HCT116 (cell line): ENCODE measurements at places on chromosomes 12 and 14.
A peak's percentile ranks its signal among the peaks of the same experiment; 100 is the strongest.

- no peak overlapping the region for H3K27ac ChIP-seq
- no peak overlapping the region for H3K4me3 ChIP-seq
- H3K4me1 ChIP-seq, result no peaks in the 10 kb centered on the region
- no peaks in the 10 kb centered on the region for H3K27me3 ChIP-seq
Measured at GRCh38 chr14:29463727-29464395, 463.8 kb downstream of the PRKD1 start.

DNA sequence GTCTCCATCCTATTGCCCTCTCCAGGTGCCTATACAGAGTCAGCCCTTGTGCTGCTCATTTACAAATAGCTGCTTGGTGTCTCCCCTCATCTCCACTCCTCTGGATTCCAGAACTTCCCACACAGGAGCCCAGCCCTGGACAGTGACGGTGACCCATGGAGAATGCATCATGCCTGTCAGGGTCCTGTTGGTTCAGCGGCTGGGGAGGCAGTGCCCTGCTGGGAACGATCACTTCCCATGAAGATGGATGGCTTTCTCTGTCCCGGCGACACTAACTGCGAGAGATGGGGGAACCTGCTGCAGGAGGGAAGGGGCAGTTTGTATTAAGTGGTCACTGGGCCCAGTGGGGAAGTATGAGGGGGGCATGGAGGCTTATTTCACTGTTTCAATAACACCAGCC, 395.0 kb upstream of the TBX3 start:
- no peaks in the 10 kb centered on the region for H3K36me3 ChIP-seq
- no peaks in the 10 kb centered on the region for H3K27me3 ChIP-seq
- H3K4me3 ChIP-seq, result no peak overlapping the region
- no peaks in the 10 kb centered on the region for H3K4me1 ChIP-seq

DNA sequence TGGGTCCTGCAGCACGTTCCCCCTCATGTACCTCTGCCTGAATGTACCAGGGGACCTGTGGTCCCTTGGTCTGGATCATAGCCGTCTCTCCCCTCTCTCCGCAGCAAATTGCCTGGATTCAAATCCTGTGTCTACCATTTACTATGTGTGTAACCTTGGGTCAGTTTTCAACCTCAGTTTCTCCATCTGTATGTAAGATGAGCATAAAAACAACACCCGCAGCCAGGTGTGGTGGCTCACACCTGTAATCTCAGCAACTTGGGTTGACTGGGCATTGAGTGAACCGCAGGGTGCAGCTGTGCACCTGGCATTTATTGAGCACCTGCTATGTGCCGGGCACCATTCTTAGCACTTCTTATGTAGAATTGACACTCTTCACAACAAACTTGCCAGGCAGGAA, 14.1 kb downstream of the CYP46A1 start:
- H3K27ac ChIP-seq, result no peak overlapping the region
- no peak for DNase-seq
- H3K4me3 ChIP-seq, result no peak overlapping the region

GRCh38 chr14:35678403-35679028, 130.6 kb downstream of the RALGAPA1 start:
- H3K27me3 ChIP-seq, result no peaks in the 10 kb centered on the region
- no peak overlapping the region for H3K27ac ChIP-seq
- no peak for DNase-seq

DNA sequence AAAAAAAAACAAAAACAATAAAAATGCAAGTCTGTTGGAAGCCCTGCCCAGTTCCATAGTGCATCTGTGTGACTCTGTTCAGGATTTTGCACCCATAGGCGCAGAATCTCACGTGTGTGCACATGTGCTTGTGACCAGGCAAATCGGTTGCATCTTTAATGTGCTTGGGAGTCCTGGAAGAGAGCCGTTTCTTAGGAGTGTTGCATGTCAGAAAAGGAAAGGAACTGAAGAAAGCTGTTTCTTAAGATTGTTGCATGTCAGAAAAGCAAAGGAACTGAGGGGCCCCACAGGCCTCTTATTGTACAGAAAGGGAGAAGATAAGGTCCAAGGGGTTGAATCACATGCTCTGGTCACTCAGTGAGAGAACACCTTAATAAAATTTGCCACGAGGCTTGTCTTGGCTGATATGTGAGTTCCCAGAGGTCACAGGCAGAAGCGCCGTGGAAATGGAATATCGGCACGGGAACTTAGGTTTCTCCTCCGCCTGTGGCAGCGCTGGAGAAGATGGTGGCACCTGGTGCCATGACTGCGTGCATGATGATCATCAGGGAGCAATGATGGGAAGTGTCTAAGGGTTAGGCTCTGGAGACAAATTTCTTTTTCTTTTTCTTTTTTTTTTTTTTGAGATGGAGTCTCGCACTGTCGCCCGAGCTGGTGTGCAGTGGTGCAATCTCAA, 90.0 kb downstream of the LRRC74A start:
- H3K36me3 ChIP-seq, result no peaks in the 10 kb centered on the region
- DNase-seq, result no peak
- H3K27me3 ChIP-seq, result no peaks in the 10 kb centered on the region
- H3K4me1 ChIP-seq, result peaks cover 89% of the 10 kb centered on the region
- H3K4me3 ChIP-seq, result no peak overlapping the region

DNA sequence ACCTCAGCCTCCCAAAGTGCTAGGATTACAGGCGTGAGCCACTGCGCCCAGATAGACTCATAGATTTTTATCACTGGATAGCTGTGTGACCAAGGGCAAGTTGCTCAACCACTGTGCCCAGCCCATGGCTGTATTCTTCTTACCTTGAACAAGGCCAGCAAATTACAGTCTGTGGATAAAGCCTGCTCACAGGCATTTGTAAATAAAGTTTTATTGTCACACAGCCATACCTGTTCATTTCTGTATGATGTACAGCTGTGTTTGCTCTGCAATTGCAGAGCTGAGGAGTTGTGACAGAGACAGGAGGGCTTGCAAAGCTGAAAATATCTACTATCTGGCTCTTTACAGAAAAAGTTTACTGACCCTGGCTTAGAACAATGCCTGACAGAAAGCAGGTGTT, 35.2 kb upstream of the LHX5 start:
- peaks cover 48% of the 10 kb centered on the region for H3K27me3 ChIP-seq
- no peaks in the 10 kb centered on the region for H3K36me3 ChIP-seq
- H3K27ac ChIP-seq, result no peak overlapping the region
- no peak overlapping the region for H3K4me3 ChIP-seq
- no peak for DNase-seq

DNA sequence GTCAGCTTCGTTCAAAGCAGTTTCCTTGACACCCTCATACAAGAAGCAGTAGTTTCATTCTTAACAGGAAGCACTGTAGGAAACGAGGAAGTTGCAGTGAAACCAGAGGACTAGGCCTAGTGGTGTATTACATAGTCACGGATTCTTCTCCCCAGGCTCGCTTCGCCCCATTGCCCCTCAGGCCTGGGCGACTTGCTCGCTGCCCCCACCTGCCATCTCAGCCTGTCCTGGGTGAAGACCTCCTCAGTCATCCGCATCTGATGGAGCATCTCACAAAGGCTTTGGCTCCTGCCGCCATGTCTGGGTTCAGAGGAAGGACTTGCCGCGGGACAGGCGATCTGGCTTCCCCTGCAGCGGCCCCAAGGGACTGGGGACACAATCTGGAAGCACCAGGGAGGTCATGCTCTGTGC, 93.5 kb downstream of the LMNTD1 start:
- H3K4me3 ChIP-seq, result no peak overlapping the region
- H3K4me1 ChIP-seq, result peaks cover 29% of the 10 kb centered on the region
- H3K27ac ChIP-seq, result peak overlapping the region; percentile 79; the same call in 1 of the 2 replicates
- no peaks in the 10 kb centered on the region for H3K36me3 ChIP-seq
- no peak for DNase-seq
- H3K27me3 ChIP-seq, result no peaks in the 10 kb centered on the region

GRCh38 chr12:55845361-55845760, 2.6 kb upstream of the MMP19 start:
- no peaks in the 10 kb centered on the region for H3K27me3 ChIP-seq
- H3K4me1 ChIP-seq, result peaks cover 34% of the 10 kb centered on the region
- no peak for DNase-seq
- no peak overlapping the region for H3K4me3 ChIP-seq
- H3K36me3 ChIP-seq, result no peaks in the 10 kb centered on the region
- no peak overlapping the region for H3K27ac ChIP-seq

GRCh38 chr12:52255926-52256583, 18.4 kb upstream of the KRT86 start:
- H3K4me3 ChIP-seq, result no peak overlapping the region
- no peak for DNase-seq
- no peak overlapping the region for H3K27ac ChIP-seq
- peaks cover 30% of the 10 kb centered on the region for H3K4me1 ChIP-seq

- no peaks in the 10 kb centered on the region for H3K4me1 ChIP-seq
- H3K27me3 ChIP-seq, result no peaks in the 10 kb centered on the region
- no peaks in the 10 kb centered on the region for H3K36me3 ChIP-seq
- no peak for DNase-seq
Measured at GRCh38 chr12:7293670-7294069, 10.2 kb upstream of the ACSM4 start.

DNA sequence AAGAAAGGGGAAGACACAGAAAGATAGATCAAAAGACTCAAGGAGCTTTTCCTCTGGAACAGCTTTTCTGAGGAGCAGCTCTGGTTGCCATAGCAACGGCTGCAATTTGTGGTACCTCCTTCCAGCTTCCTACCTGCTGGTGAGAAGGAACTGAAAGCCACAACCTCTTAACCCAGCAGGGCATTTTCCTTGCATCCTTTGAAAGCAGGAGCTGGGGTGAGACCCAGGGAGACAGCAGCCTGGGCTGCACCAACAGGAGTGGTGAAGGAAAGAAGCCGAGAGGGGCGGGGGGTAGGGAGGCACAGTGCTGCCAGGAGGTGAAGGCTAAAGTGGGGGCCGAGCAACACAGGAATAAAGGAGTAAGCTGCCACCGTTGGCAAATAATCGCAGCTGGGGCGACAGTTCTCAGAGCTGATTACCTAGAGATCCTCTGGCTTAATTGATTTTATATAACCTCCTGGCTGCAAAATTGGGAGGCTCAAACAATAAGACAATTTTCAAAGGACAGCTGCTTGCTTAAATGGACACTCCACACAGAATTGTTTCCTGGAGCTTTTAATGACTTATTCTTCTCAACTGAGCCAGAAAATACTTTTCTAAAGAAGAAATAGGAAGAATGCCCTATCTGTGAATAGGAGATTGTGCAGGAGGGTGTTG, 129.4 kb downstream of the RPAP3 start:
- DNase-seq, result no peak
- no peaks in the 10 kb centered on the region for H3K4me1 ChIP-seq
- H3K27ac ChIP-seq, result no peak overlapping the region
- no peak overlapping the region for H3K4me3 ChIP-seq
- H3K36me3 ChIP-seq, result no peaks in the 10 kb centered on the region

GRCh38 chr12:32395026-32395425, 4.3 kb upstream of the FGD4 start:
- no peak overlapping the region for H3K27ac ChIP-seq
- DNase-seq, result no peak
- H3K36me3 ChIP-seq, result no peaks in the 10 kb centered on the region
- peaks cover 6% of the 10 kb centered on the region for H3K4me1 ChIP-seq

GRCh38 chr12:11797317-11797913, 147.9 kb downstream of the ETV6 start:
- peaks cover 42% of the 10 kb centered on the region for H3K4me1 ChIP-seq
- DNase-seq, result no peak
- H3K36me3 ChIP-seq, result no peaks in the 10 kb centered on the region
- H3K27ac ChIP-seq, result no peak overlapping the region
- H3K27me3 ChIP-seq, result no peaks in the 10 kb centered on the region
- H3K4me3 ChIP-seq, result no peak overlapping the region

DNA sequence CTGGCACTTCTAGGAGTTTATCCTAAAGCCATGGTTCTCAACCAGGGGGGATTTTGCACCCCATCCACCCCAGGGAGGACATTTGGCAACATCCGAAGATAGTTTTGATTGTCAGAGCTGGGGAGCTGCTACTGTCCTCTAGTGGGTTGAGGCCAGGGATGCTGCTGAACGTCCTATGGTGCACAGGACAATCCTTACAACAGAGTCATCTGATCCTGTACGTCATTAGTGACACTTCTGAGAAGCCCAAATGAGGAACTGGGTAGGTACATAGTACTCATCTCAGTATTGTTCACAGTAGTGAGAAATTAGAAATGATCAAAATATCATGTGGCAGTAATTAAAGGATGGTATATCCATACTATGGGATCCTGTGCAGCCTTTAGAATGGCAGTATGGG, 185.1 kb downstream of the CHST11 start:
- H3K4me3 ChIP-seq, result no peak overlapping the region
- no peaks in the 10 kb centered on the region for H3K27me3 ChIP-seq
- H3K4me1 ChIP-seq, result peaks cover 4% of the 10 kb centered on the region; the same call in 1 of the 2 replicates
- no peak for DNase-seq
- H3K27ac ChIP-seq, result no peak overlapping the region

DNA sequence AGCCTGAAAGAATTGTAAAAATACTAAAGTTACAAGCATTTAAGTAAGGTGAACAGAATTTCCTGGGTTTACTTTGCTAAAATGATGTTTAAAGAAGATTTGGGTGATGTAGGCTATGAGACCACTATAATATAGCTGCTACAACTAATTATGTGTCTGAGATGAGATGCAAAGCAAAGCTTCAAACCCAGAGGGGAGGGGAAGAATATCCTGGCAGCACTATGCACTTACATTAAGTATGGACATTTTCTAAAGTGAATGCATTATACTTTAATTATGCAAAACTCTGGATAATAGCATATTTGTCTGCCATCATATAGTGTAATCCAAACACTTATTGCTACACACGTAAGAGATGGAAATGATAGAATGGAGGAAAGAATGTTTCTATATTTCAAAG, 1003.7 kb downstream of the GALC start:
- H3K27me3 ChIP-seq, result no peaks in the 10 kb centered on the region
- no peak for DNase-seq
- no peak overlapping the region for H3K4me3 ChIP-seq
- no peaks in the 10 kb centered on the region for H3K36me3 ChIP-seq
- H3K4me1 ChIP-seq, result no peaks in the 10 kb centered on the region

GRCh38 chr12:80509781-80510556, 65.9 kb downstream of the PTPRQ start:
- DNase-seq, result no peak
- no peaks in the 10 kb centered on the region for H3K4me1 ChIP-seq

DNA sequence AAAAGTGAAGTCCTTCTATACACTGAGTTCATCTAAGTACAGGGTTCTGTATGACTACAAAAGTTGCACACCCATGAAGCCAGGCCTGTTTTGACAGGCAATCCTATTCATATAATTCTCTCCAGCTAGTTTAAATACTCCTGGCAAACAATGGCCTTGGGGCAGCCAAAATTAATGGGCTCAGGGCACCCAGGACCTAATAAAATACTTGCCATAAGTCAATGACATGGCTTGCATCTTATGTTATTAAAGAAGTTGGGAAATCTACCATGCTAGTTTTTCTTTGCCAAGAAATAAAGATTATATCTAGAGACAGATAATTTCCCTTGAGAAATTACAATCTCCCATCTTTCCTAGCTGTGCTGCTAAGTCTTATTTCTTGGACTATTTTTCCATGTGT, 11.1 kb upstream of the TMTC1 start:
- H3K4me3 ChIP-seq, result no peak overlapping the region
- H3K27ac ChIP-seq, result no peak overlapping the region
- no peaks in the 10 kb centered on the region for H3K36me3 ChIP-seq

- H3K27me3 ChIP-seq, result no peaks in the 10 kb centered on the region
- H3K36me3 ChIP-seq, result no peaks in the 10 kb centered on the region
- H3K27ac ChIP-seq, result no peak overlapping the region
- DNase-seq, result no peak
- no peak overlapping the region for H3K4me3 ChIP-seq
Measured at GRCh38 chr14:94312481-94313246, 10.5 kb downstream of the SERPINA6 start.

GRCh38 chr12:124968656-124969055, 20.3 kb downstream of the DHX37 start:
- H3K4me1 ChIP-seq, result no peaks in the 10 kb centered on the region
- no peak overlapping the region for H3K27ac ChIP-seq
- peaks cover 37% of the 10 kb centered on the region for H3K36me3 ChIP-seq
- H3K27me3 ChIP-seq, result no peaks in the 10 kb centered on the region
